ENCODE measurements at places on chromosomes 5 and 9.

DNA sequence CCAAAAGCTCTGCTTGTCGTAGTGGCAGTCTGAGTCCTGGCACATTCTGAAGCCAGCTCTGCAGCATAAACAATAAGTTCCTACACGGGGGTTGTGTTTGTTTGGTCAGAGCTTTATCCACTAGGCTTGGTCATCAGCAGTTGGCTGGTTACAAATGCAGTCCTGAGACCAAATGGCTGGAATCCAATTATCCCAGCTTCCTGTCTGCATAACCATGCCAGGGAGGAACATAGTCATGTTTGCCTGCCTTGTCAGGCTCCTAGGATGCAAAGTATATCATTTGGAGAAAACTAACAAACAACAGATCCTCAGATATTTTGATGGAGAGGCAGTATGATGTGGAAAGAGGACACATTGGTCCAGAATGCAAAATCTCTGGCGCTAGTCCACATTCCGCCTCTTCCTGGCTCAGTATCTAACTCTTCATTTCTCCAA lies 85.8 kb downstream of the FBXO38 start:
- DNase-seq: no peak

GRCh38 chr9:127897193-127897692 lies 2.2 kb downstream of the ST6GALNAC6 start:
- no peak for DNase-seq

GRCh38 chr5:133121611-133122150 lies 69.9 kb downstream of the HSPA4 start:
- DNase-seq: no peak

GRCh38 chr5:4980201-4980600 lies 159.9 kb upstream of the ADAMTS16 start:
- no peak for DNase-seq
